ENCODE measurements at places on chromosomes 12 and 14.

DNA sequence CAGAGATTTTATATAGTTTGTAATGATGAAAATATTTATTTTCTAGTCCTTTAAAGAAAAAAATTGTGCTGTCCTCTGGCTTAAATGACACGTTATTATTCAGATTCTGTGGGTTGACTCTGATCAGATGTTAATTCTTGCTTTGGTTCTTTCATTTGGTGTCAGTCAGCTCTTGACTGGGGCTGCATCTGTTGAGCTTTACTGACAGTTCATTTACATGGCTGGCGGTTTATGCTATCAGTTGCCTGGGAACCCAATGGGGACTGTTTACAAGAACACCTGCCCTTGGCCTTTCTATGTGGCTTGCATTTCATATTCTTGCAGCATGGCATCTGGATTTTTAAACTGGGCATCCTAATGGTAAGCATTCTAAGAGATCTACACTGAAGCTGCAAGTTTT, 667.1 kb upstream of the FBXO33 start:
- no peak for DNase-seq

DNA sequence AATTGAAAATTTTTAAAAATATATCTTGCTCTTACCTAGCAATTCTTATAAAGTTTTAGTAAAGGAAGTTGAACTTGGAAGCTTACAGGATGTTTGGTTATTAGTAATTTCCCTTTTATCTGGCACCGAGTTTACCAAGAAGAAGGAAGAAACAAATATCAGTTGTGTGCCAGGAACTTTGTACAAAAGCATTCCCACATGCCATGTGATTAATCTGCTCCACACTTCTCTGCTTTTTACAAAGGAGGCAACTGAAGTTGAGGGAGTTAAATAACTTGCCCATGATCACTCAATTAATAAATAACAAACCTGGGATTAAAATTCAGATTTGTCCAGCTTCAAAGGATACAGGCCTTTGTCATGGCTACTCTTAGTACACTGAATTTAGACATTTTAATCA, 122.5 kb upstream of the BCAT1 start:
- DNase-seq, result no peak

GRCh38 chr12:123021688-123022604, 41.5 kb downstream of the ARL6IP4 start:
- DNase-seq, result no peak

- no peak for DNase-seq
Observed at GRCh38 chr12:8156845-8157244, at the start of gene ZNF705A. Gene ZNF705A (plus strand): TSS chr12:8157015. CDS start chr12:8172626, 15,611 bp downstream.

- no peak for DNase-seq
Observed at GRCh38 chr14:94145902-94146527, 16.6 kb upstream of the IFI27L2 start.

DNA sequence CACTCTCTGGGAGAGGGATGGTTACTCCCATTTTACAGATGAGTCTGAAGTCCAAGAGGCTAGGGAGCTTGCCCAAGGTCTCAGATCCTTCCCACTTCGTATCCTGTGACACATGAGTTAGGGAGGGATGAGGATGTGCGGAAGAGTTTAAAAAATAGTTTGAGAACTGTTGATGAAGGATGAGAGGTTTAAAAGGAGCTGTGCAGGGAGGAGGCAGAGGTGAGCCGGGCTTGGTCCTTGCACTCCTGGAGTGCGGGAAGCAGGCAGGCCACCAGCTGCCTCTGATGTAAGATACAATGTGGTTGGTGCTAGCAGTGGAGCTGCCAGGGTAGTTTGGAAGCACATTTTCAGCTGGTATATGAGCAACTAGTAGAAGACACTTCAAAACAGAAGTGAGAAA, 46.5 kb downstream of the TSPAN9 start:
- no peak for DNase-seq

DNA sequence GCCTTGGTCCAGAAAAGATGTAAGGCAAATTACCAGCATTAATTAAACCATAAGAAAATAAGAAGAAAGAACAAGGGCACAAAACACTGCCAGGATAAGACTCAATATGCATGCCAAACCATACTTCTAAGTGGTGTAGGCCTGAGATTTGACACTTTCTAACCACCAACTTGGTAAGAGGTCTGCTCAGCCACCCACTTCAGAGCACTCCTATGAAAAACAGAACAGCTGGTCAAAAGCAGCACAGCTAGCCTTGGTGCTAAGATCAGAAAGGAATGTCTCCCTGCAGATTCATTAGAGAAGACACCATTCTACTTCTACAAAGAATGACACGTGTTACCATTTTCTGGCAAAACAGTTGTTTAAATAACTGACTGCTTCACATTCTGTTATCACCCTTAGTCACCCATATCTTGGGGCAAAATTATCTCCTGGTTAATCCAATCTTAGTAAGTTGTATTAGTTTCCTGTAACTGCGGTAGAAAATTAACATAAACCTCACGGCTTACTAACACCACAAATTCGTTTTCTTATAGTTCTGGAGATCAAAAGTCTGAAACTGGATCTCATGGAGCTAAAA, 13.2 kb downstream of the RPS6KA5 start:
- DNase-seq, result no peak

- DNase-seq, result no peak
Observed at GRCh38 chr12:92745856-92746550, 43.2 kb downstream of the PLEKHG7 start.

- no peak for DNase-seq
Observed at GRCh38 chr14:30656190-30656632, 34.1 kb downstream of the SCFD1 start.

DNA sequence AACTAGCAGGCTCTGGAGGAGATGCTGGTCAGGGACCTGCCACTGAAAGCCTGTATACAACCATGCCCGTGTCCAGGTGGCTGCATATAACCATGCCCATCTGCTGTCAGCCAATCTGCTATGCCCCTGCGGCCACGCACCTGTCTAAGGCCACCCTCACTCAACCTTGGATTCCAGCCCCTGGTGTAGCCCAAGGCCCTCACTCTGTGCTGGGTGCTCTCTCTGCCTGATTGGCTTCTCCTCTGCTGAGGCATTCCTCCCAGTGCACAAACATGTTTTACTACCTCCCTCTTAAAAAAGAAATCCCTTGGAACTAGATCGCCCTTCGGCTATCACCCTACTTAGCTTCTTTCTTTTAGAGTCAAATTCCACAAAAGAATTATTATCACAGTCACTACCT, 45.5 kb downstream of the ZFP36L1 start:
- no peak for DNase-seq

- no peak for DNase-seq
Observed at GRCh38 chr14:103828315-103828967, 18.9 kb downstream of the PPP1R13B start.

DNA sequence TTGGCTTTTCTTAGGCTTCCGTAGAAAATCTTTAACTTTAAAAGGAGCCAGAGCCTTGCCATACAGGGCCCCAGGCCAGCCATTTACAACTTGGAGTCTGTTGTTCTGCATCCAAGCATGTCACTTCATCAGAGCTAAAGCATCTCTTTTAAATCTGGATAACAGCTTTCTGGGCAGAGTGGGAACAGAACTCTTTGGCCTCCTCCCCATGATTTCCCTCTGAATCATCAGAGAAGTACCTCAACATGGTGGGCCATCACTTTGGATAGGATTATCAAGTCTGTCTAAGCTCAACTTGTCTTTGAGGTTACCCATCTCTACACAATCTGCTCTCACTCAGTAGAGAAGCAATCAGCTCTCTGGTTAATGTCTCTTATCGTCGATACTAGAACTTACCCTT, 170.9 kb downstream of the SLC6A15 start:
- no peak for DNase-seq

DNA sequence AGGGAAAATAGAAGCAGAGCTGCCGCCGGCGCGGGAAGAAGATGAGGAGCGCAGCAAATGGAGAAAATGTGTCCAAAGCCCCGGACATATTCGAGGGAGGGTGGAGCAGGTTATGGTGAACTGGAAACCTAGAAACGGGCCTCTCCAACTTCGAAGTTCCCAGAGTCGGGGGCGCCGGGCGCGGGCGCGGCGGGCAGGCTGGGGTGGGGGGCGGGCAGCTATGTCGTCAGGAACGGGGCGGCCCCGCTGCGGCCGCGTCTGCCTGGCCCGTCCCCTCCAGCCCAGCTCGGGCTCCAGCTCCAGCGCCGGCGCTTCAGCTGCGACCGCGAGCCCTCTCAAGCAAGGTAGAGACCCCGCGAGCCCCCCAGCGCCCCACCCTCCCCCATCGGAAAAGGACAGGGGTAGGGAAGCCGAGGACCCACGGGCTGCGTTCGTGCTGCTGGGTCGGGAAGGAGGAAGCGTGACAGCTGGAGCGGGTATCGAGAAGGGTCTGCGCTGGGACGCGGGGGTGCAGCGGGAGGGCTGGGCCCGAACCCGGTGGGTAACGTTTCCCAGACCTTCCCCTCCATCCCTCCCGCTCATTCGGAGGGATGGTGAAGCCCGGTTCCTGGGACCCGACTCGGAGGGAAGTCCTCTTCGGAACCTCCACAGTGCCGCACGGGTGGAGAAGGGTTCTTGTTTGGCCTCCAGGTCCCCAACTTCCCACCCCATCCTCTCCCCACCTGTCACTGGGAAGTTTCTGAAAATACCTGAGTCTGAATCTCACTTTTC, 1.0 kb downstream of the DGKA start:
- DNase-seq, result no peak

GRCh38 chr14:22998329-22999012, 11.5 kb downstream of the C14orf93 start:
- no peak for DNase-seq

DNA sequence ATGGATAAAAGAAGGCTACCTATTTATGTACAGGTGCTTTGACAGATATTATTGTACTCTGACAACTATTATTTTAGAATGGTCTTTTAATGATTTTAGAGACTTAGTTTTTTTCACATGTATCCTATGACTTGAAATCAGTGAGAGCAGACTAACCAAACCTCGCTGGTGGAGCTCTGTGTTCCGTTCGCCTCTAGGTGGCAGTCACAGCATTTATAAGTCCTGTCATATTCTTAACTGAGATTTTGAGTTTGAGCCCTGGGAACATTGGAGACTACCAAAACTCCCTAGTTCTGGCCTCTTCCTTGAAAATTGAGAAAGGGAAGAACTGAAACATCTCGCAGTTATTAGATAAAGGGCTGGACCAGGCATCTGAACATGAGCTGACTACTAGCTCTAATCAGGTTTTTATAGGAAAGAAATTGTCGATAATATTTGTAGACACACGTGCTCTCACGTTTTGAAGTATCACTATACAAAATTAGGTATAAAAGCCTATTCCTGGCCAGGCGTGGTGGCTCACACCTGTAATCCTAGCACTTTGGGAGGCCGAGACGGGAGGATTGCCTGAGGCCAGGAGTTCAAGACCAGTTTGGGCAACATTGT, 48.3 kb downstream of the TTLL5 start:
- peak; percentile 14 for DNase-seq

- DNase-seq, result no peak
Observed at GRCh38 chr14:25026476-25027137, 23.3 kb downstream of the STXBP6 start.

DNA sequence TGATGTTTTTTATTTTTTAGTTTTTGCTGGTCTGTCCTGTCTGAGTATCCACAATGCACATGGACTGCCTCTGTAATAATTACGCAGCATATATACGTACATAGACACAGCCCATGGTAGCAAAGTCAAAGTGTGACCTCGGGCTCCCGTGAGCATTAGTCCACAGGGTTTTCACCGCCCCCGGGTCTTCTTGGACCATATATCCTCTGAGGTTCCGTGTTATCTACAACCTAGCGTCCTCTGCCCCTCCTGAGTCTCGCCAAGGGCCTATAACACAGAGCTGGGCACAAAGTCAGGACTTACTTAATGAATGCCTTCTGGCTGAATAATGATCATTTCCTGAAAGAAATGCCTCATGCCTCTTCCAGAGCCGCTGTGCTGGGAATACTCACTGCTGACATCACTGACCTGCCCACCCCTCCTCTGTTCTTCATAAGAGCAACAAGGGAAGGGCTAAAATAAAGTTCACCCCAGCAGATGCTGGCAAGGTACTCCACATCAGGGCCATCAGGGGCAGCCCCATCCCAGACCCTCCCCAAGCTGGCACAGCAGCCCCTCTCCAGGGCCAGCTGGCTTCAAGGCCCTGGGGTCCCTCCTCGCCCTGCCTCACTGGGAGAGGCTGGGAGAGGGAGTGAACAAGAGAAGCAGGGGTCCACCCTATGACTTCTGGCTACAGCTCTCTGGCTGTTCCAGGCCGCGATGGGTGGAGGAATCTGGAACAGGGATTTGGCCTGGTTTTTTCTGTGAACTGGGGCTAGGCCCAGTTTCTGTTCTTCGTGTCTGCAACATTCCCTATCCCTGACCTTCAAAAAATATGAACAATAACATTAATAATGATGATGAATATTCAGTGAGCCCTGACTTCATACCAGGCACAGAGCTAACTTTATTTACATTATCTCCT, 7.9 kb downstream of the HDAC7 start:
- no peak for DNase-seq

DNA sequence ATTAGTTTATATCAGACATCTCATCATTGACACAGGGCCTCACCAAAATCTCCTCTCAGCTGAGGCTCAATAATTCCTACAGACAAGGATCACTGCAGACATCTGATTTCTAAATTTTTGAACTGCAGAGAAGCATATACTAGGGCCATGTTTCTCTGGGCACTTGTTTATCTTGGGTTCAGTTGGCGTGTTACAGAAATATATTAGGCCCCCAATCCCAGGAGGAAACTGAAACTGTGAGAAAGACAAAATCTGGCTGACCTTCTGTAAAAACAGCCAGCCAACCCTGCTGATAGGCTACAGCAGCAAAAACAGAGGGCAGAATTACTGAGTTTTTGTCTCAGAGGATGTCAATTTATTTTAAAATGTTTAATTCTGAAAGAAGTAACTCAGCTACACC, 634.6 kb downstream of the ETNK1 start:
- no peak for DNase-seq

GRCh38 chr14:40347675-40348074, 915.4 kb upstream of the FBXO33 start:
- DNase-seq, result no peak

DNA sequence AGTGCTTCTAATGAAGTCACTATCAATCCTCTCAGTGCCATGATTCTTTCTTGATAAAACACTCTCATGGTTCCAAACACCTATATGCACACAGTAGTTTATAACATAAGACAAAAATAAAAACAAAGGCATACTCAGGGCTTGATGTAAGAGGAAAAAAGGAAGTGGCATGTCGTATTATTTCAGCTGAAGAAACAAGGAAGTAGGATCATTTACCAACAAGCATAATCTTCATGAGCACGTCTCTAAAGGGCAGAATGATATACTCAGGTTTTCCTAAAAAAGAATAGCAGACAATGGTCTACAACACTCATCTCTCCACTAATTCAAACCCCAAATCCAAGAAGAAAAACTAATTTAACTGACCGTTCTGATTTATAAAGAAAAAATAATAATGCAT, 33.9 kb downstream of the NUMB start:
- DNase-seq, result no peak

- DNase-seq, result no peak
Observed at GRCh38 chr12:19421503-19422282, 17.6 kb upstream of the AEBP2 start.

DNA sequence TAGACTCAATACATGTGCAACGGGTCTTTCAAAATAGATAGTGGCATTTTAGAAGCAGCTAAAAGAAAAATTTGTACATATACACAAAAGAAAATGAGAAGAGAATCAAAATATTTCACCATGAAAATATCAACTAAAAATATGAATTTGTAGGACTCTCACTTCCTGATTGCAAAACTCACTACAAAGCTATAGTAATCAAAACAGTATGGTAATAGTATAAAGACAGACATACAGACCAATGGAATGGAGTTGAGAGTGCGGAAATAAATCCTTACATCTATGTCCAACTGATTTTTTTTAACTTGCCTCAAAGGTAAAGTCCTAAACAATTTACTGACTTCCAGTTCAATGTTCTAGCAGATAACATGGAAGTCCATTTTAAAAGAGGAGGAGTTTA, 13.1 kb downstream of the C2CD5 start:
- DNase-seq, result no peak
